Cardiac septum (tissue), 1 donor: ENCODE measurements at places on chromosomes 12 and 14.

- DNase-seq = no peak
Measured at GRCh38 chr14:106845286-106846087, 1319.1 kb downstream of the TMEM121 start.

- DNase-seq = no peak
Measured at GRCh38 chr12:118307069-118307954, 65.4 kb downstream of the TAOK3 start.

- no peak for DNase-seq
Measured at GRCh38 chr12:126608607-126609175, 1543.5 kb downstream of the AACS start.

DNA sequence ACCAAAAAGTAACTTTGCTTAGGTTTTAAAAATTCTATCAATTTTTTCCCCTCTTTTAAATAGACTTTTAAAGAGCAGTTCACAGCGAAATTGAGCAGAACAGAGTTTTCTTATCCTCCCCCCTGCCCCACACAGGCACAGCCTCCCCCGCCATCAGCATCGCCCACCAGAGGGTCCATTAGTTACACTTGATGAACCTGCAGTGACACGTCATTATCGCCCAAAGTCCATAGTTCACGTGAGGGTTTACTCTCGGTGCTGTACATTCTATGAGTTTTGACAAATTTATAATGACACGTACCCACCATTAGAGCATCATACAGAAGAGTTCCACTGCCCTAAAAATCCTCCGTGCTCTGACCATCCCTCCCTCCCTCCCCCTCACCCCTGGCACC lies 58.4 kb downstream of the FZD10 start:
- DNase-seq = no peak

DNA sequence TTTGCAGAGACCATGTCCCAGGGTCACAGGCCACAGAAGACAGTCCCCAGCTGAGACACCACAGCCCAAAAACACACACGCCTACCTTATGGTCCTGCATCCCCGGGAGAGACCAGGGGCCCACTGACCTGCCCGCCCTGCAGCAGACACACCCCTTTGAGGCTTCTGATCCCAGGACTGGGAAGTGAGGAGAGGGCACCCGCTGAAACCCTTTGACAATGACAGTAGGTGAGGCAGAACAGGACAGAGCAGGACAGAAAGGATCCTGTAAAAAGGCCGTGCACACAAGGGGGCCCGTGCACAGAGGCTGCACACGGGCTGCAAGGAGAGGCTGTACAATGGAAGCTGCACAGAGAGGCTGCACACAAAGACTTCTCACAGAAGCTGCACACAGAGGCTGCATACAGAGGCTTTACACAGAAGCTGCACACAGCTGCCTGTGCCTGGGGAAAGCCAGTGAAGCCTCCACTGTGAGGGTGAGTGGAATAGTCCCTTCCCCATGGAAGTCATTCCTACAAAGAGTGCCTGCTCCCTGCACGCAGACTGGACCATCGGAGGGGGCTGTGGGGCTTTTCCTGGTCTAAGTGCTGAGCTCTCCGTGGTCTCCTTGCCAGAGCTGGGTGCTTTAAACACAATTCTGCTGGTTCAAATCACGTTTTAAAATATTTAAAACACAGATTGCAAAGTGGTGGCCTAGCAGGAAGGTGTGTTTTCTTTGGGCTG lies 16.6 kb upstream of the SFSWAP start:
- no peak for DNase-seq
